ENCODE measurements at places on chromosomes 13 and 19.

- DNase-seq: peak; percentile 62
These were observed 4.3 kb upstream of the DUXA start for GRCh38 chr19:57171551-57172081.

DNA sequence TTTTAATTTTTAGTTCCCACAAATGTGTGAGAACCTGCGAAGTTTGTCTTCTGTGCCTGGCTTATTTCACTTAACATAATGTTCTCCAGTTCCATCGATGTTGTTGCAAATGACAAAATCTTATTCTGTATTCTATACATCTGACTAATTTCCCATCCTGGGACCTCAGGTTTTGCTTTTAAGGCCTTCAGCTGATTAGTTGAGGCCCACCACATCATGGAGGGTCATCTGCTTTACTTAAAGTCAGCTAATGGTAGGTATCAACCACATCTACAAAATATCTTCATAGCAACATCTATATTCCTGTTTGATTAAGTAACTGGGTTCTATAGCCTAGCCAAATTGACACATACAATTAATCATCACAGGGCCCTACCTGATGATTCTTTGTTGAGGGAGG lies 534.0 kb downstream of the EFNB2 start:
- DNase-seq: no peak

GRCh38 chr19:46022431-46023310 lies at the start of gene PGLYRP1:
PGLYRP1 (minus strand) TSS chr19:46023053; CDS start chr19:46023021, 32 bp downstream.
- no peak for DNase-seq

- no peak for DNase-seq
These were observed 11.8 kb upstream of the HMGB1 start for GRCh38 chr13:30477346-30478195.

GRCh38 chr13:46580362-46580839 lies 27.4 kb downstream of the LRCH1 start:
- no peak for DNase-seq

GRCh38 chr19:36514012-36514612 lies 14.0 kb downstream of the ZNF260 start:
- DNase-seq: no peak

DNA sequence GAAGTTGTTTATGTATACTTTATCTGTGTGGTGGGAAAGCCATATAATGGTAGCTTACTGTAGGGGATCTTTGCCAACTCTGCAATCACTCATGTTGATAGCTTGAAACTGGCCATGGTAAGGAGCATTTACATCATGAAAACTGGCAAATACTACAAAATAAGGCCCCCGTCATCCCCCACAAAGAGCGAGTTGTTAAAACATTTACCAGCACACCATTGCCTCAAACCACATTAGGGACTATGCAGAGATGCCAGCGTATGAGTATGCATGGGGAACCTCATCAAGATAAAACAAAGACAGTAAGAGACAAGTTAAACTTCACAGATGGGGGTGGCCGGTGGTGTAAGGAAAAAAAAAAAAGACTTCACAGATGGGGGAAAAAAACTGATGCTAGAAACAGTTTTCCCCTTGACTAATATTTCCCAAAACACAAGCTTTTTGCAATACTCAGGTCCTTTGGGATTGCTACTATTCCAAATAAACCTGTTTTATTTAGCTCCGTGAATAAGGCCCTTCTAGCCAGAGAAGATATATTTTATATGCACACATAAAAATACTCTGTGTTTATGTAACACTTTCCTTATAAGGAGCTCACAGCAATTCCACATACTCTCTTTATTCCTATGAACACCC lies 70.6 kb upstream of the SERP2 start:
- no peak for DNase-seq

DNA sequence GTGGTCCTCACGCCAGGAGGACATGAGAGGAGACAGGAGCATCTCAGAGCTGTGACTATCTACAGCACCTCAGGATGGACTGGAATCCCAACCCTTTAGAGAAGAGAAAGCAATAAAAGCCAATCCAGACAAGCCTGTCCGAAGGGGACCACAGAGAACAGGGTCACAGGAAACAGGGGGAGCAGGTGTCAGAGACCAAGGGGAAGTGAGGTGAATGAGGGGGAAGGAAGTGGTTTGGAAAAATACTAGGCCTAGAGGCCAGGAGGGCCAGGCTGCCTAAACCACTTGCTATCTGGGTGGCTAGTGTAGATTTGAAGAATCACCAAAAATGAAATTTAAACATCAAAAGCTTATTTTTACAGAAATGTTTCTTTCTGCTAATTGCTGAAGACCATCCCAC lies 16.2 kb downstream of the TMTC4 start:
- DNase-seq: no peak

DNA sequence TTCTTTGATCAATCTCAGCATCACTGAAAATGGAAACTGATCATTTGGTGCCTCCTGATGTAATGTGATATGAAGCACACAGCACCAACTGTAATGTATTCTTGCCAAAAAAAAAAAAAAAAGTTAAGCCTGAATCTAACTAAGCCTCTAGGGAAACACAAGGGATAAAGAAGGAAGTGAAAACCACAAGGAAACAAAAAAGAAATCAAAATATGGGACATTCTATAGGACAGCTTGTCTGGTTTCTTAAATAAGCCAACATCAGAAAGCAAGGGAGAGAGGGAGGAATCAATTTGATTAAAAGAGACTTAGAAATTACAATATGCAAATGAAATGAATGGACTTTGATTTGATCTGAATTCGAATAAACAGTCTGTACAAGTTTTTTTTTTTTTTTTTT lies 20.6 kb upstream of the METTL21C start:
- no peak for DNase-seq

- peak; percentile 97 for DNase-seq
These were observed 6.0 kb downstream of the SYCE2 start for GRCh38 chr19:12913011-12913561.

- DNase-seq: peak; percentile 75
These were observed 324 bp upstream of the FBXO17 start for GRCh38 chr19:38975861-38976271.

DNA sequence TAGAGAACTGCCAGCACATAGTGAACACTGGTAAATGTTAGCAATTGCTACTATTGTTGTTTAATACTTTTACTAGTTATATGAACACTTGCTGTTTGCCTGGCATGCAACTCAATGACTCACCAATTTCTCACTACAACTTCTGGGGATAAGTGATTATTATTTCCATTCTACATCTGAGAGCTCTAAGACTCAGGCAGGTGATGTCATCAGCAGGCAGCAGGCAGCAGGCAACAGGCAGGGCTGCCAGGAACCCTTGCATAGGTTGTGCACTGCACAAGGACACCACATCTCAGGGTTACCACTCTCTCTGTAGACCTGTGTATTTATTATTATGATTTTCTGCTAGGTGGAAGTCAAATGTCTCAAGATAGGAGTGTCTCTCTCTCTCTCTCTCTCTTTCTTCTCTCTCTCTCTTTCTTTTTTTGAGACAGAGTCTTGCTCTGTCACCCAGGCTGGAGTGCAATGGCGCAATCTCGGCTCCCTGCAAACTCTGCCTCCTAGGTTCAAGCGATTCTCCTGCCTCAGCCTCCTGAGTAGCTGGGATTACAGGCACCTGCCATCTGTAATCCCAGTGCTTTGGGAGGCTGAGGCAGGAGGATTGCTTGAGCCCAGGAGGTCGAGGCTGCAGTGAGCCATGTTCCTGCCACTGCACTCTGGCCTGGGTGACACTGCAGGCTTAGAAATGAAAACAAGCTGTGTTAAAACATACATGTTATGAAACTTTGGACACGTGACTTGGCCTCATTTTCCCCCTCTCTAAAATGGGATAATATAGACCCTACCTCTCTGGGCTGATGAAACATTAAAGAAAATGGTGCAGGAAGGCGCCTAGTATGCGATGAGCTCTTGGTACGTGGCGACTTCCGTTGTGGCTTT lies 22.7 kb downstream of the HPN start:
- no peak for DNase-seq

- DNase-seq: no peak
These were observed 39.3 kb upstream of the GAS6 start for GRCh38 chr13:113902986-113903775.

- peak; percentile 62 for DNase-seq
These were observed 22.4 kb upstream of the SEMA6B start for GRCh38 chr19:4581666-4582553.
